ENCODE measurements at places on chromosomes 11 and 22.

- DNase-seq = no peak
These were observed 66.2 kb downstream of the CADM1 start for GRCh38 chr11:115437902-115438575.

- no peak for DNase-seq
These were observed 468.0 kb downstream of the OPCML start for GRCh38 chr11:133064152-133064877.

DNA sequence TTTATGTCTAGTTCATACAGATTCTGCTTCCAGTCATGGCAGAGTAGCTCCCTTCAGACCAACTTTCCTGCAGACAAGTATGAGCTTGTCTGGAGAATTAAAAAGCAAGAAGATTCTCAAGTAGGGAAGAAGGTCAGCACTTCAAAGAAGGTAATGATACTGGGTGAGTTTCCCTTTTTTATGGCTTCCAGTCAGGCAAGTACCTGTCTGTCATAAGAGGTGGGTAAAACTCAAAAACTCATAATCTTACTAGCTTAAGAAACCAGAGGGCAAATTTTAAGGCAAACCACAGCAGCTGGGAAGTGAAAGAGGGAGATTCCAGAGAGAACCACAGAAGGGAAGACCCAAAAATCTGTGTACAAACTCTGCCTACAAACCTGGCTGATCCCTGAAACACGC, 54.2 kb downstream of the DENND5A start:
- DNase-seq = peak; percentile 61

- DNase-seq = peak; percentile 61
These were observed 10.1 kb downstream of the STIM1 start for GRCh38 chr11:3865388-3866193.

- no peak for DNase-seq
These were observed 12.0 kb downstream of the FRMD8 start for GRCh38 chr11:65398362-65398910.

- DNase-seq = peak; percentile 53
These were observed 39.0 kb downstream of the CWC15 start for GRCh38 chr11:94934362-94934761.

DNA sequence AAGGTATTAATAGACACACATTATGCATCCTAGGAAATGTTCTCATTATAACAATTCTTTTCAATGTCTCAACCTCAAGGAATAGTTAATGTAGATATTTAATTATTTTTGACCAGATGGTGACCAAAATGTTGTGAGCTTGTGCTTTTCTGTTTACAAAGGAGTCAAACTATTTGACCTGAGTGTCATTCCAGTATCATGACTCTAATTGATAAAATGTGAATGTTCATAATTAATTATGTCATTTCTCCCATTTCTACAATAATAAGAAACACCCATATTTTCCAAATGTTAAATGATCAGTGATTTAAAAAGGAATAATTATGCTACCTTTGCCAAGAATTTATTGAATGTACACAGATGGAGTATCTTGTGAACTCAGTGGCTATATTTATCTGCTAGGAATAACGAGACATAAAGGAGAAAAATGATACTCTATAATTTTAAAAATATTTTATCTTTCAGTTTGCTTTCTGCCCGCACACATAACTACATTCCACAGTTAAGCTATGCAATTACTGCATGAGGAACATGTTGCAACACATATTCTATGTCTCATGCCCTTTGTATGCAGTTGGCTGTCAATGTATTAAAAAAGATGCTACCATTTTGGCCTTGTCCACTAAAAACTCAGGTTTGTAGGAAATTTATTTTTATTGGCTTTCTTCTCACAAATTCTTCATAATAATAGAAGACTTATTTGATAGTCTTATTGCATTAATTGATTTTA, 376.7 kb upstream of the CCDC179 start:
- peak; percentile 47 for DNase-seq

DNA sequence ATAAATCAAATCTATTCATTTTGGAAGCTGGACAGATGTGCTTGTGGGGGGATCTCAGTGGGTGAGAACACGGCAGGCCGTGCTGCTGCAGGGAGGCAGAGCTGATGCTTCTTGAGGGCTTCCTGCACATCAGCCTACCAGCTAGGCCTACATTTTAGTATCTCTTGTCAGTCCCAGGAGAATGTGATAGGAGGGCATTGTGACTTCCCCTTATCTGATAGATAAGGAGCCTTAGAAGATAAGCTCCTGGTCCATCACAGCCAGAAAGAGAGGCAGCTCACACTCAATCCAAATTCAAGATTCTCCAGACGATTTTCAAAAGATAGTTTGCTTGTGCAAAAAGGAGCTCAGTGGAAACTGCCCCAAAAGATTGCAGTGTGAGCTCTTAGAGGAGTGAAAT, 89.0 kb downstream of the SHANK2 start:
- DNase-seq = no peak
